ENCODE measurements at places on chromosomes 13 and 19.

GRCh38 chr19:49104229-49104864 lies 9.8 kb upstream of the LIN7B start:
- no peak for DNase-seq

- DNase-seq, result no peak
These were observed 167.4 kb upstream of the STARD13 start for GRCh38 chr13:33452873-33453517.

GRCh38 chr19:1551068-1552040 lies 16.8 kb downstream of the MEX3D start:
- no peak for DNase-seq

DNA sequence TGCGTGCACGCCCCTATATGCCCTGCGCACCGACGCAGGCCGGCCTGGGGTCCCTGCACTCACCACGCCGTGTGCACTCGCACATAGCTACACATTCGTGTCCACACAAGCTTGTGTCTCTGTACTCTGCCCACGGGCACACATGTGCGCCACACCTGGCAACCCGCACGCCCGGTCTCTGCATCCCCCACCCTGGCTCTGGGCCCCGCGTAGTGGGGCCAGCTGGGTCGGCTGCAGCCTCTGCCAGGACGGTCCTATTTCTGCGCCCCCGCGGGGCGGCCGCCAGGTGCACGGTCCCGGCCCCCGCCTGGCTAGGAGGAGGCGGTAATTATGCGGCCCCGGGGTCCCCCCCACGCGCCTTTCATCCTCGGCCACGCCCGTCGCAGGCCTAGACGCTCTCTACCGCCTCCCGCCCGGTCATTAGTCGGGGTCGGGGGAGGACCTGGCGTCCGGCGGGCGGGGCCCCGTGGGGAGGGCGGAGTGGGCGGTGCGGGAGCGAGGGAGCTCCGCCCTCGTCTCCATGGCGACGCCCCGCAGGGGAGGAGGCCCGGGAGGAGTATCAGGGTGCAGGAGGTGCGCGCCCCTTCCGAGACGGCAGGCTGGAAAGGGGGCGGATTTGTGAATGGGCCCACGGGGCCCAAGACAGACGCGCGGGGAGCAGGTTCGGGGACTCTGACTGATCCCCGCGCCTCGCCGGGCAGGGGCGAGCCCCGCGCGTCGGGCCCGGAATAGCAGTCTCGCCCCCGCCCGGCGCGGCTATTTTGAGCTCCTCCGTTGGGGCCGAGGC lies 2.8 kb upstream of the CIRBP start:
- DNase-seq, result peak; percentile 89

DNA sequence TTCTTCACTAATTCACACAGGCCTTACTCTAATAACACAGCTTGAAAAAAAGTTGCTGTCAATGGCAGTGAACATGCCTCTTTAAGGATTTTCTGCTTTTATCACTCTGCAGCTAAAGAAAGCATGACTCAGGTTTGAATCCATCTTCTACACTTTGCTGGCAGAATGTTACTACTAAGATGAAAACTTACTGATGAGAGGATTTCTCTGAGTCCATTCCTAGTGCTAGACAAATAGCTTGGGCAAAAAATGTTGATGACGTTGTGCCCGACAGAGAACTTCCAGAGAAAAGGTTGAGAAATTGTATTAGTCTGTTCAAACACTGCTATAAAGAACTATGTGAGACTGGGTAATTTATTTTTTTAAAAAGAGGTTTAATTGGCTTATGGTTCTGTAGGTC lies 572.0 kb downstream of the IRS2 start:
- no peak for DNase-seq

DNA sequence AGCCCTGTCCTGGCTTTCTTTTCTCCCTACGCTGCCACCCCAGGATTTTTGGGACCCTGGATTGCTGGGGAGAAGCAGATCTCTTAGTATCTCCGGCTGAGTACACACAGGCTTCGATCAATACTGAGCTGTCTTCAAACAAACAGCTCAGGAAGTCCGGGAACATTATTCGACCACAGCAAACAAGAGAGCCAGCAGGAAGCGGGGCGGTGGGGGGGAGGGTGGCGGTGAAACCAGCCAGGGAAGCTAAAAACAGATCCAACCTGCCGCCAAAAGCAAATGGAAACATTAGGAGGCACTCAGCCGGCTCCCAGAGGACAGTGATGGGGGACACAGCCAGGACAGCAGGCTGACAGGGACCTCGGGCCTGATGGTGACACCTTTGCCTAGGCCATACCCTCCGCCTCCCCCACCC lies 12.2 kb upstream of the BCAM start:
- DNase-seq, result no peak

- DNase-seq, result no peak
These were observed 694.3 kb upstream of the SGCG start for GRCh38 chr13:22486490-22486889.

All from fibroblast of skin of scalp (primary cell).